CD4-positive, alpha-beta T cell treated with Interleukin-15 for 4 hours (primary cell): ENCODE measurements at places on chromosomes 6 and 20.

GRCh38 chr6:161584051-161584450, 310.2 kb upstream of the AGPAT4 start:
- DNase-seq, result no peak

DNA sequence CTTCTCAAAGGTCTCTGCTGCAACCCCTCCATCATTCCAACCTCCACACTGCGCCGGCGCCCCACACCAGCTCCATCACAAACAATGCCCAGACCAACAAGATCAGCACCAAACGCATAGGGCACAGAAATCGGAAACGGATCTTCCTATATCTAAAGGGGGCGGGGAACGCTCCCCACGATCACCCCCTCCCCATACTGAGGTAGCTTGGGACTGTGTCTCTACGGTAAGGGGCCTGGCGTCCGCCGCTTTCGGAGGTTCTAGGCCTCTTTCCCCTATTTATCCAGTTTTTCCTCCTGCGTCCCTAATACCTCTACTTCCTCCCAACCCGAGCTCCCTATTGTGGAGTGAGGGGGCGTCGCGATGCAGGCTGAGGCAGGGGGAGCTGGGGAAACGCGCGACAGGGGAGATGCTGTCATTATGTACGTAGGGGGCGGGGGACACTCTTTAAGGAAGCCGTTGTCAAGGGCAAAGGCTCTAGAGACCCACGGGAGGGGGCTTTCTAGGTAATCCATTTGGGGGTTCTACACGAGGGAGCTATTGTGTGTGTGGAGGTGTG, 909 bp downstream of the DNAAF9 start:
- no peak for DNase-seq

- no peak for DNase-seq
Measured at GRCh38 chr20:5463007-5463686, 146.4 kb upstream of the PROKR2 start.

- no peak for DNase-seq
Measured at GRCh38 chr20:56860413-56860812, 231.3 kb downstream of the TFAP2C start.

GRCh38 chr6:34484899-34485298, 19.0 kb downstream of the PACSIN1 start:
- peak; percentile 72 for DNase-seq

DNA sequence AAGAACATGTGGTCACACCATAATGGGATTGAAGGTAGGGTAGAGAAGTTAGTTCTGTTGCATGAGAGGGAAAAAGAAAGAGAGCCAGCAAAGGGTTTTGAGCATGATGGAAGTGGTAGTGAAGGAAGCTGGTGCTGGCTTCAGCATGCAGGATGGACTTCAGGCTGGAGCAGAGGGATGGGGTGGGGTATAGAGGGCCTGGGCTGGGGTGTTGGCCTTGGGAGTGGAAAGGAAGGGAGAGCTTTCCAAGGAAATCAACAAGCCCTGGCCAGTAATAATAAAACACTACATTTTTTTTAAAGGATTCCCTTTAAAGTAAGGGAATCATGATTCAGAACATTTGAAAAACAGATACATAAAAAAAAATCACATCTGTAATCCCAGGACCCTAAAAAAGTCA, 61.2 kb downstream of the LAMA4 start:
- no peak for DNase-seq

GRCh38 chr20:57001126-57001767, 265.2 kb downstream of the BMP7 start:
- DNase-seq, result no peak

DNA sequence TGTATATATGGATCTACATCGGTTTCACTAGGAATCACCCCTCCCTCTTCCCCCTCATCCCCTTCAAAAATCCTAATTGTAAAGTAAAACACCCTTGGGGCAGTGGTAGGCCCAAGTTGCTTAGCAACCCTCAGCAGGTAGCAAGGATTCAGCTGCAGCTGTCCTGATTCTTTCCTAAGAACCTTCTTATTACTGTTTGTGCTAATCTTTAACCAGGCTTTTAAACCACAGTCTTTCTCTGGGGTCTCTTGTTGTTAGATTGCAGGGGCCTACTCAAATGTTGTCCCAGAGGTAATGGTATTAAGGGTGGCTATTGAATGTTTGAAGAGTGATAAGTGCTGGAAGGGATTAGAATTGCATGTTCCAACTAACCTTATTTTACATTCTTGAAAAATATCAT, 46.4 kb downstream of the PRL start:
- no peak for DNase-seq

DNA sequence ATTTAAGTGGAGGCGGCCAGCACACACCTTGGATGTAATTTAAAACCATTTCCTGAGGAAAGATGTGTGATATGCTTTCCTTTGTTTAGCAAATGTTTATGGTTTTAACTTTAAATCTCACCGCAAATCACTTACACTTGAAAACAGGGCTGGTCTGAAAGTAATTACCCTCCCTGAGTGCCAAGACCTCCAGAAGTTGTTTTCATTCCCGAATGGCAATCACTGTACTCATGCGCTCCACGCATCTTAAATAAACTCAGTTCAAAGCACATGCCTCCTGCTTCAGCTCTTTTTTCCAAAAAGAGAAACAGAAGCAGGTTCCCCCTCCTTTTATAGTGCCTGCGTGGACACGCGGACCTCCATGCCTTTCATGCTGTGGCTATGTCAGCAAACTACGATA, 224.0 kb downstream of the SMOC2 start:
- no peak for DNase-seq

GRCh38 chr20:13870170-13870748, 85.4 kb downstream of the NDUFAF5 start:
- DNase-seq, result no peak
